ENCODE measurements at places on chromosomes 4 and X.

GRCh38 chrX:20240201-20240600 lies 26.5 kb downstream of the RPS6KA3 start:
- no peak for DNase-seq

- no peak for DNase-seq
These were observed 3.1 kb upstream of the CDKL5 start for GRCh38 chrX:18422325-18422724.

DNA sequence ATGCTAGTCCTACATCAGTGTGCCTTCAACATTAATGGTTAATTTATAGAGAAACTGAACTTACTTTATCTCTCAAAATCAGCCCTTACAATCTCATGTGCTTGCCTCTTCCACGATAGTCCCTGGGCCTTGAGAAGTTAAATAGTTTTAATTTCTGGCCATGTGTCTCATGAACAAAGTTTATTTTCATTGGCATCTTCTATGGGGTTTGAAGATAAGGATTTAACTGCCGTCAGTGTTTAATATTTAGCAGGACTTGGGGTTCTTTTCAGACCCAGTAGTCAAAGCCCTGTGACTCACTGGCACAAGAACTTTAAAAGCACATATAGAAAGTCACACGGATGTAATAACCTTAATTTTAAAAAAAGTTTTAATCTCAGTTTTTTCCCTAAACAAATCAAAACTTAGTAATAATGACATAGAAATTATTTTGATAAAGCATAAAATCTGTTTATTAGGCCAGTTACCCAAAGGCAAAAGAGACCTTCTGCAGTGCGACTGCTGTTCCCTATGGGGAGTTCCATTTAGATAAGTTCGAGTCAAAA lies 10.1 kb upstream of the MPP1 start:
- DNase-seq: no peak

- DNase-seq: peak; percentile 8
These were observed 211.0 kb upstream of the ADGRL3 start for GRCh38 chr4:60989141-60989540.

GRCh38 chr4:38904682-38905081 lies 37.1 kb downstream of the FAM114A1 start:
- no peak for DNase-seq

All from SK-MEL-5 (cell line).